ENCODE measurements at places on chromosomes 6 and 20.

- DNase-seq: peak; percentile 38
Observed at GRCh38 chr6:158040051-158040803, 58.6 kb downstream of the SYNJ2 start.

DNA sequence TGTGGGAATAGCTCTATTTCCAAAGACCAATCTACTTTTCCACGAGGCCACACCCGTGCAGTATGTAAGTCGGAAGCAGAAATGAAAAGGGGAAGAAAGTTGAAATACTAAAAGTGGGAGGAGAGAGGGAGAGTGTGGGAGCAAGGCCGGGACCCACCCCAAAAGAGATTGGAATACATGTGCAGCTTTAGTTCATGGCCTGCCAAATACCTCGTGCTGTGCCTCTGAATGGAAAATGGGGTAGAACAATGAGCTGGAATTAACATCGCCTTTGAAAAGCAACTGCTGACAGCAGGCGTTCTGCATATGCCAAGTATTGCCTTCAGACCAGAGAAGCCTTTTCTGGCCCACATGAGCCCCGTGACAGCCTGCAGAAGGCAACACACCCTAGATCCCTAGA, 155.6 kb downstream of the CD83 start:
- DNase-seq: no peak

- no peak for DNase-seq
Observed at GRCh38 chr20:33883164-33883563, 72.0 kb downstream of the CHMP4B start.

DNA sequence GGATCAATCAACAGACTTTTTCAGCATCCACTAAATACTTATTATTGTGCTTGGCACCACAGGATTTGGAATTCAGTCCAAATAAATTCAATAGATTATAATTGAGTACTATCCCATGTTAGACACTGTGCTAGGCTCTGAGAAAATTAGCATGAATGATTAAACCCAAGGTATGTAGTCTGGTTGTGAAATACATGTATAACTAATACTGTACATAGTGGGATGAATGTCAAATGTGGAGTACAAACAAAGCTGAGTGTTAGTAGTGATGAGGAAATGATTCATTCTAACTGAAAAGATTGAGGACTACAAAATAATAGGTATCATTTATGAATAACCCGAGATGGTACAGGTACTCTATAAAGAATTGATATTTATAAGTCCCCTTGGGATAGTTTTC, 111.9 kb upstream of the FLRT3 start:
- DNase-seq: no peak

DNA sequence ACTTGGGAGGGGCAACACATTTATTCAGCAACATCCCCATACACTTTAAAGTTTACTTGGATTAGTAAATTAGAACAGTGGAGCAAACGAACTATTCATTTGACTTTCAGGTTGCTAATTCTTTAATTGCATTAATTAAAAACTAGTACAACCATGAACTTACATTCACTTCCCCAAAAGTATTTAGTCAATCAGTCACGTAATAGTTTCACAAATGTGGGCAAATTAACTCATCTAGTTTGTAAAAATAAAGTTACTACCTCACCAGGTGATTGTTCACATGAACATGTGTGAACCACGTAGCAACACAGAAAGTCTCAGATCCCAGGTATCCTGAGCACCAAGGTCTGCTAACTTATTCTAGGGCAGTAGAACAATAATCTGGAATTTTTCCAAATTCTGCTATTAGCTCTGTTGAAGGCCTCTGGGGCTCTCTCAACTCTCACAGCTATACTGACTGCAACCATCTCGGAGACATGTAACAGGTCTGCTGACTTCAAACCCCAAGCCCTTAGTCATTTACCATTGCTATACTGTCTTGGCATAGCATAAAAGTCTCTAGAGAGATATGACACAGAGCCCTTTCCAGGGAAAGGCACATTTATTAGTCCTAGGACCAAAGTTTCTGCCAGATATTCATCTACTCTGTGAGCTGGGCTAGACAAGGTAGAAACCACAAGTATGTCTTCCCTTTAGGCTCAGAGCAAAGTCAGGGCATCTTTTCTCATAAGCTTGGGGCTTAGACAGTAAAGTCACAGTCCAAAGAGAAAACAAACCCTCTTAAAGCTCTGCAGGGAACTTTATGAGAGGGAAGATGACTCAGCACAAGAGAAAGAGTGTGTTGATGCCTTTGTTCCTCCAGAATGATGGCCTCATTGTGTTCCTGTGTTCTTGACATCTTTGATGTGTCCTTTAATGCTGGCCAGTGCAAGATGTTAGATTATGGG, 50.9 kb upstream of the CCDC28A start:
- DNase-seq: no peak

GRCh38 chr20:32218156-32218900, 10.6 kb downstream of the POFUT1 start:
- DNase-seq: no peak

DNA sequence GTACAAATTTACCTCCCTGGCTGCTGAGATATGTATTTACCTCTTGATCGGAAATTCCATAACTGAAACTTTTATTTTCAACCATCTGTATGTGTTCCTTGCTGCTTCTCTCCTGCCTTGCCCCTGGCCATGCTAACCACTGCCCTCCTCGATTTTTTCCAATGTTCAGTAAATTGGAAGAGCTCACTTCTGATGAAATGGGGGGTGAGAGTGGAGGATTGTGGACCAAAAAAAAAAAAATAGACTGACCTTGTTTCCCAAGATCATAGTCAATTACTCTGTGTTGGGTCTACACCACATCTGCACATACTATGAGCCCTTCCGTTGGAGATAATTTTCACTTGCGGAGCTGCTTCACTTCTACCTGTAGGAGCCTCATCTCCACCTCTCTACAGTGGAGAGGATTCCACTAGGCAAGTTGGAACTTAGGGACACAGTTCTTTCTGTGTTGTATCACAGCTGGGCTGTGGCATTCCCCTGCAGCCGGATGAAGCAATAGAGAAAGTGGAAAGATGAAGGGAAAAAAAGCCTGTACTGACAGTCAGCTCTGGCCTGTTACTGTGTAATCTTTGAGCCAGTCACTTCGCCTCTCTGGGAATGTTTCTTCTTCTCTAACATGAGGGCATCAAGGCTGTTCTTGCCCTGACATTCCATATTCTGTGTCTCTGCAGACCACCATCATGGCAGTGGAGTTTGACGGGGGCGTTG, 1.6 kb downstream of the PSMB9 start:
- no peak for DNase-seq

- DNase-seq: no peak
Observed at GRCh38 chr6:30861257-30862048, 22.9 kb upstream of the DDR1 start.

GRCh38 chr6:38973178-38974057, 75.2 kb upstream of the GLP1R start:
- no peak for DNase-seq

DNA sequence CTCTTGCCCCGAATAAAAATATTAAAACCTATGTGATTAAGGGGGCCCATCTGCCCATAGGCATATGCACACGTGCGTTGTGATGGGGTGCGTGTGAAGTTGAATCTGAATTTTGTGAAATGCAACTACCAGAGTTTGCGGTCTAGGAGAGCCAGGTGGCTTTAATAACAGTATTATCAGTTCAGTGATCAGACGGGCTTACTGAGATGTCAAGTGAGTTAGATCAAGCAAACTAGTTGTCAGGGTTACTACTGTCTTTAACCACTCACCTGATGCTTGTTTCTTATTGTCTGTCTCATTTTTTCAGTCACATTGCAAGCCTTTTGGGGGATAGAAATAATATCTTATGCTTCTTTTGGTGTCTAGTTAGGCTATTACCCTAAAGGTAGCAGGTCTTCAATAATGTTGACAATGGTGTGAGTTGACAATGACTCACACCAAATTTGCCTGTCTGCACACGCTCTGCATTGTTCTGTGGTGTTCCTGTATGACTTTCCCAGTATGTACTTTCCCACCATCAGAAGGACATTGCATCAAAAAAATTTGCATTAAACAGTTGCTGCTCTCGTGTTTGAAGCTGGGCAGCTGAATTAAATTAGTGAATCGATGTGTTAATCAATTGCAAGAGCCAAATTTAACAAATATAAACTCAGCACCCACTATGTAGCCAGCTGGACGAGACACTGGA, 103.1 kb upstream of the NAA20 start:
- no peak for DNase-seq

DNA sequence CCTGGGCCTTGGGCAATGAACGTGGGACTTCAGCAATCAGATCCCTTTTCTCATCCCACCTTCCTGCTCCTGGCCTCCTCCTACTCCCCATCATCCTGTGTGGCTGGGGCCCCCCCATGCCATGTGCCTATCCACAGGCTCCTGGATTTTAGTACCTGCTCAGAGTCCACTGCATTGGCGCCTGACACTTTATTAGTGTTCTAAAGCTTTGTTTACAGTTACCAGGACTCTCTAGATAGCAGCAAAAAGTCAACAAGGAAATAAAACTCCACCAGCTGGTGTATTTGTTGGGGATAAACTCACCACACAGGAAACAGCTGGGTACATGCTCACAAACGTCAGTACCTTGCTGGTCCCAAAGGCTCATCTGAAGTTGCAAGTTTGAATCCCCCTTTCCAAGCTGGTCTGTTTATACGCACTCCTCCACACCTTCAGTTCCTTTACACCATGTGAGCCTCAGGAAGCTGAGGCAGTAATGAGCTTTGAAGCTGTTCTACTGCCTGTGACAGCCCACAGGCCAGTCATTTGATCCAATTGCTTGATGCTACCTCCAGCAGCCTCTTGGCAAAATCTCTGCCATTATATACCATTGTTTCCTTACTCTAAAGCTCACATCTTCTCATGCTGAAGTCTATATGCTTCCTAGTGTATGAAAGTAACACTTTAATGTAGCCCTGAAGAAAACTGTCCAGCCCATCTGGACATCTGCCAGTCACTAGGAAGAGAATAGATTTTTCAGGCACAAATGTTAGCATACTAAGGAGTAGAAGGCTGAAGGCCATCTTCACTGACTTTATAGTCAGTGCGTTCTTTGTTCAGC, 76.6 kb downstream of the ANKEF1 start:
- no peak for DNase-seq

DNA sequence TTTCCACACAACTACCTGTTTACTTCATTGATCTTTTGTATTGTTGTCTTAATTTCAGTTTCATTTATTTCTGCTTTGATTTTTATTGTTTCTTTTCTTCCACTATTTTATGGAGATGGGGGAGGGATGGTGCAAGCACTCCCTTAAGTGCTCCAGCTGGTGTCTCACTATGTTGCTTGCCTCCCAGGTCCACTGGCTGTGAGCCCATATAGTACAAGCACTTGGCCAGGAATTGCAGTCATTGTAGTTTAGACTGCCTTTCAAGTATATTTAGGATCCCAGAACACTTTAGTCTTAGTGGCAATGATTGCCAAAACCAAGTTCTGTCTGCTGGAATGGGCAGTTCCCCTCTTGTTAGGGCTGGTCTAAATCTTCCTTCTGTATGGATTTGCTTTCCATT, 34.9 kb upstream of the MAN1A1 start:
- no peak for DNase-seq

DNA sequence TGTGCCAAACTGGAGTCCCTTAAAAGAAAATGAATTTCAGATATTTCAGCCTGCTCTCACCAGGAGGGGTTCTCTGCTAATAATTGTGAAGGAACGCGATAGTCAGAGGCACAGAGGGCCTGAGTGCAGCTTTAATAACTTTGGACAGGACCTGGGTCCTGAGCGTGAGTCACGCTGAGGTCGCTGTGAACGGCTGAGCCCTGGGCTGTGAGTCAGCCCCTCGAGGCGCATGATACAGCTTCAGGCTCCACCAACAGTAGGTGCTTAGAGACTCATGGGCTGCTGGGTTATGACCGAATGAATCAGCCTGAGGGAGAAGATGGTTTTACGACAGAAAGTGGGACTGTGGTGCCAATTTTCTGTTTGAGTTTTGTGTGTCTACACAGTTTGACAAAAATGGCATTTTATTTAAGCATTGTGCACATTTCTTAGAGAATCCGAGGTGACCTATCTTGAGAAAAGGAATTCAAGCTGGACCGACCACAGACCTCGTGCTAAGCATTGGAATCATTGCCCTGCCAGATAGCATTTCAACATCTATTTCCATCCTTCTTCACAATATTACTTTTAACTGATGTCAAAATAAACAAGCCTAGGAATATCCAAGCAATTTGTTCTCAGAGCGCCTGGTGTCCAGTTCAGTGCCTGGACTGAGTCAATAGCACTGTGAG, 183.0 kb downstream of the THBS2 start:
- no peak for DNase-seq

- DNase-seq: no peak
Observed at GRCh38 chr6:18395856-18396197, 8.7 kb downstream of the RNF144B start.

GRCh38 chr20:24420567-24420966, 48.9 kb upstream of the SYNDIG1 start:
- DNase-seq: no peak

GRCh38 chr20:24491041-24491756, 21.8 kb downstream of the SYNDIG1 start:
- no peak for DNase-seq

DNA sequence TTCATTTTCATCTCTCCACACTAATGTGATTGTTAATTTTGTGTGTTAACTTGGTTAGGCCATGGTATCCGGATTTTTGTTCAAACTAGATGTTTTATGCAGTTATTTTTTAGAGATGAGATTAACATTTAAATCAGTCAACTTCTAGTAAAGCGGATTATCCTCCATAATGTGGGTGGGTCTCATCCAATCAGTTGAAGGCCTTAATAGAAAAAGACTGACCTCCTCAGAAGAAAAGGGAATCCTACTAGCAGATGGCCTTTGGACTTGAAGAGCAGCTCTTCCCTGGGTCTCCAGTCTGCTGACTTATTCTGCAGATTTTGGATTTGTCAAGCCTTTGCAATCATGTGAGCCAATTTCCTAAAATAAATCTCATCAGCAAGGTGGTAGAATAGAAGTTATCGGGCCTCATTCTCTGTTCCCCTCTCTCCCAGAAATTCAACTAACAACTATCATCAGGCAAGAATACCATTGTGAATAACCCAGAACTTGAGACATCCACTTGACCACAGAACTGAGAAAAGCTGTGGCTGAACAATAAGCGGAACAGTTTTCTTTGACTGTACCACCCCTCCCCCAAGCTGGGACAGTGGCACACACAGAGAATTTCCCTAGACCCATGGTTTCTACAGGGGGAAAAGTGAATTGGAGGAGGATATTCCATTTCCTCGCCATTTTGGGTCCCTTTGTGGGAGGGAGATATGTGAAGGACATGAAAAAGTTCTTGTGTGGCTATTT, 323.0 kb downstream of the UTRN start:
- no peak for DNase-seq

DNA sequence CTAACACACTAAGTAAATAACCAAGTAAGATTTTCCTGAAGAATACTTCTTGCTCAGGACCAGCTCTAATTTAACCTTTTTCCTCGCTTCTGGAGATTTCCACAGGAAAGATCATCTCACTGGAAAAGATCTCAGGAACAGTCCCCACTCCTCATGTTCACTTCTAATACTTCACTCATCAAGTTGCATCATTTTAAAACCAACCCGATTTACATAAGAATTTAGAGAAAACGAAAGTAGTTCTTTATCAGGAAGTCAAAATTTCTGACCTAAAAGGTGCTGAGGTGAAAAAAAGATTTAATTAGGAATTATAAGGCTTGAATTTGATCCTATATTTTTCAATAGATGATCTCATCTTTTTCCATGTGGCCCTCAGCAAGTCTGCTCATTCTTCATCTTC, 46.6 kb upstream of the PKHD1 start:
- no peak for DNase-seq
